ENCODE measurements at places on chromosomes 2 and 18. TPM values are rescaled to one million over a fixed set of nuclear protein-coding genes. Genes with fewer than 3 reads are reported as not detected.

GRCh38 chr2:102016399-102016955, 24.7 kb downstream of the IL1R2 start:
- no peaks in the 10 kb centered on the region for H3K27me3 ChIP-seq
- H3K27ac ChIP-seq = no peak overlapping the region
- peaks cover 9% of the 10 kb centered on the region for H3K4me1 ChIP-seq
- no peak overlapping the region for H3K4me3 ChIP-seq
- H3K36me3 ChIP-seq = no peaks in the 10 kb centered on the region

DNA sequence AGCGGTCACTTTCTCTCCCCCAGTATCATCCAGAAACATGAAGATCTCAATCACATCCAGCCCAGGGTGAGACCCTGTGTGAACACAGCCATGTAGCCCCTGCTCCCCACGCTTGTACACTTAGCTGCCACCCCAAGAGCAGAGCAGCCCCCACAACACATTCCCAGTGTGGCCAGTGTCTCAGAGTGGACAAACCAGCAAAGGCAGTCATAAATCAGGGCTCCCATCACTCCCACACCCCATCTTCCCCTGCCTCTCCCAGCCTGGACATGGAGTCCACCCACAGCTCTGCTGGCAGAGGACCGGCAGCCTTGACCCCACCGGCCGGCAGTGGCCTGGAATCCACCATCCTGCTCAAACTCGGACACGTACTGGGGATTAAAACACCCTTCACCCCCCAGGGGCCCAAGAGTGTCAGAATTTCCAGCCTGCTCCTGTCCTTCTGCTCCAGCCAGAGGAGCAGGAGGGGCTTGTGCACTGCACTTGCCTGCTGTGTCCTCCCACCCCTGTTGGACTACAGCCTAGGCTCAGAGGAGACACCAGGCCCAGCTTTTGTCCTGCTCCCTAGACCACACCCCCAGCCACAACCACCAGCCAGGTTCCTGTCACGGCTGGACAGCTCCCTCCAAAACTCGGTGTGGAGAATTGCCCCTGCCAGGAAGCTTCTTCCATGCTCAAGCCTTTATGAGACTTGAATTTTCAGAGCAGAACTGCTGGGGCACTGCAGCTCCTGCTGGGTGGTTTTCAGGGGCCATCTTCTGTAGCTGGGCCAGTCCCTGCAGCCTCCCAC, 206.1 kb downstream of the SMAD2 start:
- H3K27me3 ChIP-seq = no peaks in the 10 kb centered on the region
- DNase-seq = no peak
- H3K4me3 ChIP-seq = no peak overlapping the region
- no peaks in the 10 kb centered on the region for H3K4me1 ChIP-seq

GRCh38 chr2:195475336-195475735, 181.7 kb upstream of the SLC39A10 start:
- H3K27ac ChIP-seq = no peak overlapping the region
- H3K27me3 ChIP-seq = no peaks in the 10 kb centered on the region
- H3K4me3 ChIP-seq = no peak overlapping the region
- DNase-seq = no peak
- peaks cover 13% of the 10 kb centered on the region for H3K4me1 ChIP-seq

CCT4 gene
- total RNA-seq = 104 TPM

GRCh38 chr18:22221350-22221749, 52.0 kb downstream of the GATA6 start:
- no peak overlapping the region for H3K4me3 ChIP-seq
- no peaks in the 10 kb centered on the region for H3K36me3 ChIP-seq
- H3K4me1 ChIP-seq = no peaks in the 10 kb centered on the region

DNA sequence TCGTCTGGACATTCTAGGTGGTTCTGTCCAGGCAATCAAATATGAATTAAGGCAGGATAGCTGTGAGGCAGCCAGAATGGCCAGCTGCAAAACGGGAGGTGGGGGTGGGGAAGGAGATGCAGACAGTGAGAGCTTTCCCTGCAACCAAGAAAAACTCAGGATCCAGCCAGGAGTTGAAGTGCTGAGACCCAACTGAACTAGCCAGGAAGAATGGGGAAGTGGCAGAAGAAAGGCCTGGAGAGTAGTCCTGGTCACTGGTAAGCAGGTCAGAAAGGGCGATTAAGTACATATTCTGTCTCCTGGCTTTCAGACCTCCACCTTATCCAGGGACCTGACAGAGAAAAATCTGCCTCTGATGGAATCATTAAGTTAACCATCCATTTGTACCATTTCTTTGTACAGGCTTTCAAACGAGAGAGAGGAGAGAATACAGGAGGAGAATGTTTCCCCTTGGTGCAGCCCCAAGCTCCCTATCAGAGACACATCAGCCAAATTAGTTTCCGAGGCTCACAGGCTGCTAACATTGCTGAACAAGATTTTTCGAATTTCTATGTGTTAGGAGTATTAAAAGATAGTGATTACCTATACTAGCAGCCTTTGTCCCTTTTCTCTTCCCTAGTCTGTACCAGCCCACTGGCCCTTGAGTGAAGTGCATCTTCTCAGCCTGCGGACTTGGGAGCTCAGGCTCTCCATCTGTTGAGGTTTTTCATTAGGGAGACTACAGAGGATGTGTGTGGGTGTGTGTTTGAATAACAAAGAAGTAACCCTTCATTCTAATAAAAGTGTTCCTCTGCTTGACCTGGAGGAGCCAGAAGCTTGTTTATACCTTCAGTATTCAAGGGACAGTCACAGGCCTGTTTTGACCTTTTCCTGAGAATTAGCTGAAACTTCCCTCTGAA, 12.5 kb upstream of the HOXD1 start:
- H3K4me1 ChIP-seq = no peaks in the 10 kb centered on the region
- H3K4me3 ChIP-seq = no peak overlapping the region
- DNase-seq = no peak
- no peaks in the 10 kb centered on the region for H3K36me3 ChIP-seq
- no peak overlapping the region for H3K27ac ChIP-seq
- peaks cover 57% of the 10 kb centered on the region for H3K27me3 ChIP-seq

Measured in CD4-positive, CD25-positive, alpha-beta regulatory T cell (primary cell).